ENCODE measurements at places on chromosomes 6 and 20.

GRCh38 chr6:119985952-119986736 is 636.6 kb upstream of the MAN1A1 start:
- no peak for DNase-seq

- no peak for DNase-seq
Observed at GRCh38 chr6:5453546-5453945, 192.2 kb downstream of the FARS2 start.

GRCh38 chr6:73743081-73743480 is 47.1 kb downstream of the CD109 start:
- no peak for DNase-seq

GRCh38 chr6:49826743-49827406 is 39.5 kb downstream of the CRISP1 start:
- DNase-seq: no peak

- DNase-seq: no peak
Observed at GRCh38 chr6:56604186-56604585, 38.5 kb downstream of the DST start.

GRCh38 chr6:108127826-108128225 is 38.0 kb upstream of the NR2E1 start:
- DNase-seq: no peak

DNA sequence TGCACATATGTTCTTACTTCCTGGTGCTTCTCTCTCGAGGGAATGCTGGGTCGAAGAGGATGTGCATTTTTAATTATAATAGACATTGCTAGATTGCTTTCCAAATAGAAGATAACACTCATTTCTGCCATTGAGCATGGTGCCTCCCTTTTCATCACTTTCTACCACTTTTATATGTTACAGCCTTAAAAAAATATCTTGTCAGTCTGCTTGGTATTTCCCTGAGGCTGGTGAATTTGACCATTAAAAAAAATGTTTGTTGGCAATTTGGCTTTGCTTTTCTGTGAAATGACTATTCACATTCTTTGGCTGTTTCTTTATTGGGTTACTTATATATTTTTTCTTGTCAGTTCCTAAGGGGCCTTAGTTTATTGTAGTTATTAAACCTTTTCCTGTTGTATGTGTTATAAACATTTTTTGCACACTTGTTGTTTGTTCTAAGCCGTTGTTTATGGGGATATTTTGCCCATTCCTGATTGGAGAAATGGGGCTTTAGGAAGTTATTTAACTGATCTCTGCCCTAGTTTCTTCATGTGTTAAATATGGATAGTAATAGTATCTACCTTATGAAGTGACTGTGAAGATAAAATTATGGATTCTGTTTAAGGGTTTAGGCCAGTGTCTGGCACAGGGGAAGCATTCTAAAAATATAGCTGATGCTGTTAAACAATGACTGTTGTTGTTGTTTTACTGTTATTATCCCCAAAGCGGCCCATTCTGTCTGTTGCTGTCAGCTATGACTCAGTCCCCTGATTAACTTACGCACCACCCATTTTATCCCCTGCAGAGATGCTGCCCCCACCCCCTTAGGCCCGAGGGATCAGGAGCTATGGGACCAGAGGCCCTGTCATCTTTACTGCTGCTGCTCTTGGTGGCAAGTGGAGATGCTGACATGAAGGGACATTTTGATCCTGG is 3.8 kb downstream of the DDR1 start:
- no peak for DNase-seq

- no peak for DNase-seq
Observed at GRCh38 chr6:74557236-74557635, 648.6 kb downstream of the COL12A1 start.

GRCh38 chr6:6729971-6730370 is 141.5 kb downstream of the LY86 start:
- DNase-seq: no peak
